Body of pancreas (tissue), 4 donors: ENCODE measurements at places on chromosomes 13 and 19.

DNA sequence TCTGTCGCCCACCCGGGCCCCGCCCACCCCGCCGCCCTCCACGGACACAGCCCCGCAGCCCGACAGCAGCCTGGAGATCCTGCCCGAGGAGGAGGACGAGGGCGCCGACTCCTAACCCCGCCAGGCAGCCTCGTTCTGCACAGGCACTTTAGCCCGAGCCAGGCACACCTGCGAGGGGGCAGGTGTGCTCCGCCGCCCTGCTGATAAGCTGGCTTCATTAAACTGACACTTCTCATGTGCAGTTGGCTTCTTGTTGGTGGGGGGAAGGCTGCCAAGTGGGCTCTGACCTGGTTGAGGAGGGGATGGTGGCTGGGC, 8.2 kb downstream of the IL4I1 start:
- DNase-seq: no peak

DNA sequence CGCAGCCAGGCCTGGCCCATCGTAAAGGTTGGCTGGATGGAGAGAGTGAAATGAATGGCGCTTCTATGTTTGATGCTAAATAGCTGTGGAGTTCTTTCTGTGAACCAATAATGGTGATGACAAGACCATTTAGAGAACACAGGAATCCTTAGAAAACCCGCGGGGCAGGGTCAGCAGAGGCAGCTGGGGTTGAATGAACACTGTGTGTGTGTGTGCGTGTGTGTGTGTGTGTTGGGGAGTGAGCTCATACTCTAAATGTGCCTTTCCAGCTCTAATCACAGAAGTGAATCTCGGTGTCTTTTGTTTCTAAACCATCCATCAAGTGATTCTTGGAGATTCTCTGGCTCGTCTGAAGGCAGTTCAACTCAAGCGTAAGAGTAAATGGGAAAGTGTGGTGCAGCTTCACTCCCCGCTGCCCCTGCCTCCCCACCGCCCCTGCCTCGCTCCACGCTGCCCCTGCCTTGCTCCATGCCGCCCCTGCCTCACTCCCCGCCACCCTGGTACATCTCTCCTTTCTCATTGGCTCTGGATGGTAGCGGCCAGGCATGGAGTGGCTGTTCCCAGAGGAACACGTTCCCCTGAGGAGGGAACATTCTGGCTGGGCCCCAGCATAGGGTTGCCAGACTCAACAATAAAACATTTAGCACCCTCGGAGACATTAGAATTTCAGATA, 21.2 kb downstream of the TMPRSS9 start:
- DNase-seq: no peak

GRCh38 chr13:80336776-80337287, 4.1 kb downstream of the SPRY2 start:
- no peak for DNase-seq

DNA sequence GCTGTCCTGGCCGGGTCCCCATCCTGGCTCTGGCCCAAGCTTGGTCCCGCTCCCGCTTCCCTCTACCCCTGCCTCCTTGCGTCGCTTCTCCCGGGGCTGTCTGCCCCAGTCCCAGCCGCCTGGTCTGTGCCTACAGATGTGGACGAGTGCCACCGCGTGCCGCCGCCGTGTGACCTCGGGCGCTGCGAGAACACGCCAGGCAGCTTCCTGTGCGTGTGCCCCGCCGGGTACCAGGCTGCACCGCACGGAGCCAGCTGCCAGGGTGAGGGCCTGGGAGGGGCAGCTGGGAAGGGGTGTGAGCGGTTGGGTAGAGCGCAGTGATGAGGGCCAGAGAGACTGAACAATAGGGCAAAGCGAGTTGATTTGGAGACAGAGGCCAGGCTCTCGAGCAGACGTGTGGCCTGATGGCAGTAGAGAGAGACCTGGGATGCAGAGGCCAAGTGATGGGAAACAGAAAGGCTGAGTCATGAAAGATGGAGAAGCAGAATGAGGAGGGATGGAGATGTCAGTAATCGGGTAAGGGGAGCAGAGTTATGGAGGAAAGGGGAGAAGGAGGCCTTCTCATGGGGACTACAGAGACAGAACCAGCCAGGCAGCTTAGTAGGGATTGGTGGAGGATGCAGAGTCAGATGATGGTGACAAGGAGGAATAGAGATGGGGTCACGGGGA, 9.4 kb downstream of the LTBP4 start:
- peak; percentile 78 for DNase-seq

DNA sequence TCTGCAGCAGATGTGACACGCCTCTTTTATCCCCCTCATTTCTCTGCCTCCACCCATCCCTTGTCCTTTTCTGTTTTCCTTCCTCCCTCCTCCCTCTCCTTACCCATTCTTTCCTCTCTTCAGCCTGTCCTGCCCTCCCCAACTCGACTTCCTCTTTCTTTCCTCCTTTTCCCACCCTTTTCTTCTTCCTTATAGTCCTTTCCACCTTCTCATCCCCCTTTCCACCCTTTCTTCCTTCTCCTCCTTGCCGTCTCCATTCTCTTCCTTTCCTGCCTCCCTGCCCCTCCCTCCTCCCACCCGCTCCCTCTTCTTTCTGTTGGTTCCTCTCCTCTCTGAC, 688 bp upstream of the ZNF71 start:
- no peak for DNase-seq

GRCh38 chr19:3823350-3823713, 37.2 kb upstream of the MATK start:
- no peak for DNase-seq

GRCh38 chr19:58196901-58197616, 14.2 kb downstream of the ZNF274 start:
- no peak for DNase-seq

DNA sequence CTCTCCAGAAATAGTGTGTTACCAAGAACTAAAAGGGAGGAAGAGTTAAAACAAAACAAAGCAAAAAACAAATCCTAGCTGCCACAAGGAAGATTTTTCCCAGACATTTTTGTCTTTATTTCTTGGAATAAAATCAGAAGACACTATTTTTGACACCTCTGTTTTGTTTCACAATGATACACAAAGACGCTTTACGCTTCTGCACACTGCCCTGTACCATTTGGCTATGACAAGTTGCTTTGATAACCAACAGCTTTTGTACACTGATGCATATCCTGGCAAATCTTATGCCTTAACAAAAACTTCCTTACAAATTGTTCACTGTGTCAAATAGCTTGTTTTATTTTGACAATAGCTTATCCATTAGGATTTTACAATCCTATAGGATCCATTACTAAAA, 103.5 kb upstream of the RAP2A start:
- no peak for DNase-seq

DNA sequence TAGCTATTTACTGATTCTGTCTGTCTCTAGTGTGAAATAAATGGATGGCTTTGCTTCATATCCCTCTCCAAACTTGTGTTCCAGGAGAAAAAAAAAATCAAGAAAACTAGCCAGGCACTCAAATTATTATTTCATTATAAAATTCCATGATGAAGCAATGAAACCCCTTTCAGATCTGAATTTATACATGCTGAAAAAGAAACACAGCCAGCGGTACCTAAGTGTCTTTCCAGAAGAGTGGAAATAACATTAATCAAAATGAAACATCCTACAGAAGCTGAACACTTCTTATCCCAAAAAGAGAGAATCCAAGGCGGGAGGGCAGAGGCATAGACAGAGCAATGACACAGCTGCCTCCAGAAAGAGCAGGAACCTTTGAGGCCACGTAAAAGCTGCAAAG, 15.9 kb downstream of the ENOX1 start:
- DNase-seq: no peak

GRCh38 chr19:6521718-6522646, 8.8 kb upstream of the TNFSF9 start:
- DNase-seq: no peak

- no peak for DNase-seq
Measured at GRCh38 chr19:8085598-8086408, 33.2 kb downstream of the CCL25 start.

DNA sequence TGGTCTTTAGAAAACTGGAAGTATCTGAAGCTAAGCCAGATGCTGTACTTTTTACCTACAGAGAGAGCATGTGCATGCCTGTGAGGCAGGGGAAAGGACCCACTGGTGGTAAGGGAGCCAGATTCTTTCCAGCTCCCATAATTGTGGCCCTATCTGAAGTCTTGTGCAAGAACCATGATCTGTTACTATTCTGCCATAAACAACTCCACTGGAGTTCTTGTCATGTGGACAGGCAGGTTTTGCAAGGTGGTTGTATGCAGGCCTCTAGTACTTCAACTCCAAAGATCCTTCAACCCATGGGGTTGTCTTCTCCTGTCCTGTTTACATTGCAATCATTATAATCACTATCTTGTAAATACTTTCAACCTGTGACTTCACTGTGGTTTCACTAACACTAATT, 14.1 kb downstream of the PROSER1 start:
- no peak for DNase-seq

GRCh38 chr19:17755977-17756670, 4.8 kb downstream of the FCHO1 start:
- DNase-seq: peak; percentile 40

GRCh38 chr19:10858204-10858828, 10.1 kb downstream of the C19orf38 start:
- DNase-seq: no peak

DNA sequence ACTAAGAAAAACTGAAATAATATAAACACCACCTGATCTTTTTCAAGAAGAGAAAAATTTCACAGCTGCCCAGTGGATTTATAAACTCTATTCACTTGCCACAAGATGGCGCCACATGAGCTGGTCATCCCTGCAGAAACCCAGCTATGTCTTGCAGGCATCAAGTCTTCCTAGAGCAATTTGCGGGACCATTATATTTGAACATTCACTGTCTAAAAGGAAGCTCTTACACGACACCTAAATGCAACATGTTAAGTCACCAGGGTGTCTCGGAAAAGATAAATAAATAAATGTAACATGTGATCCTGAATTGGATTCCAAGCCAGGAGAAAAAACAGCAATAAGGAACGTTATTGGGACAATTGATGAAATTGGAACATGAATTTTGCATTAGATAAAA, 20.3 kb upstream of the AKT2 start:
- peak; percentile 82 for DNase-seq

GRCh38 chr19:29528946-29529645, 3.3 kb downstream of the VSTM2B start:
- DNase-seq: no peak

DNA sequence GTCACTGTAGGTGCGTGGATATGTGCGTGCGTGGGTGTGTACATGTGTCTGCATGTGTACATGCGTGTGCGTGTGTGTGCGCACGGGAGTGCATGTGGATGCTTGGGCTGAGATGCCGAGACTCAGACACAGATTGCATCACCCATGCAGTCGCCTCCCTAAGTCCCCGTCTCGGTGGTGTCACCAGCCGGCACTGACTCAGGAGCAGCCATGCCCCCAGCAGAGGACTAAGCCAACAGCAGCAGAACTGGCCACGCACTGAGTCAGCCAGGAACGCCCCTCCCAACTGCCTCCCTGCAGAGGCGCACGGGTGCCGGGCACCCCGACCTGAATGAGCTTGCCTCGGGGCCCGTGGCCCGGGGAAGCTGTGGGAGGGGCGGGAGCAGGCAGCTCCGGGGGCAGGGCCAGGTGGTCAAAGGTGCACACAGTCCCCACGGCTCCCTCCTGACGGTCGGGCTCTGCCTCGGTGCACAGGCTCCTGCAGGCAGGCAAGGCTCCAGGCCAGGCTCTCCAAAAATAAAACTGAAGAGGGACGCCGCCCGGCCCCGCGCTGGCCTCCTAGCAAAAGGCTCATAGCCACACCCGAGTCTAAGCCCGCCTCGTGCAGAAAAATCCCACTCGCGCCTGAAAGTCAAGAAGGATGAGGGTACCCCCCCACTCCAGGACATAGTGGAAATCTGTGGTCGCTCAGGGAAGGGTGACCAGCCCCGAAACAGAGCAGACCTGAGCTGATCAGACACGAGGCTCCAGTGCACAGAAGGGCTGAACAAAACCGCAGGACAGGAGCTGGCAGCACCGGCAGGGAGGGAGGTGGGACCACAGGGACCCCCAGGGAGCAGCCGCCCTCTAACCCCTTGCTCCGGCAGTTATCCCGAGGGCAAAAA, 49.2 kb downstream of the GADD45B start:
- no peak for DNase-seq

DNA sequence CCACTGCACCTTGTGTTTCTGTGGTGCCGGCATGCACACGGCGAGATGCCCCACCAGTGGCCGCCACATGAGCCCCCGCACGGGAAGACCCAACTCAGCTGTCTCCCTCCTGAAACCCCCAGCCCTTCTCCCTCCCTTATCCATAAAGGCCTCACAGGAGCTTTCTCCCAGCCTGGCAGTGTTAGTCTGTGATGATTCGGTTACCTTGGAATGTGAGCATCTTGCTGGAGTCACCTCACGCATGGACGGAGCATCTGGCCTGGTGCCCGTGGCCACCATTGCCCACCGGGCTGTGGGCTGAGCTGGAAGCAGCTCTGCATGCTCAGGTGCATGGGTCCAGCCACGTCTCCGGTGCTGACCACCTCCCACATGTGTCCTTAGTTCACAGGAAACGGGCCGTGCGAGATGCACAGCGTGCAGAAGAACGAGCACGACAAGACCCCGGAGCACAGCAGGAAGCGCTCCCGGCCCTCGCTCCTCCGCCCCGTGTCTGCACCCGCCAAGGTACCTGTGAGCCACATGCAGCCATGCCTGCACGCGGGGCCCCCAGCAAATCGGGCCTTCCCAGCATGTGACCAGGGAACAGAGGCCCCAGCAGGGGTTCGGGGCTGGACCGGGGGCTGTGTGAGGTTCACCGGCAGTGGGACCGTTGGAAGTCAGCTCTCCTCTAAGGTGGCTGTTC, 22.0 kb downstream of the SIN3B start:
- DNase-seq: no peak

- DNase-seq: no peak
Measured at GRCh38 chr19:10115392-10116084, 4.0 kb downstream of the P2RY11 start.

DNA sequence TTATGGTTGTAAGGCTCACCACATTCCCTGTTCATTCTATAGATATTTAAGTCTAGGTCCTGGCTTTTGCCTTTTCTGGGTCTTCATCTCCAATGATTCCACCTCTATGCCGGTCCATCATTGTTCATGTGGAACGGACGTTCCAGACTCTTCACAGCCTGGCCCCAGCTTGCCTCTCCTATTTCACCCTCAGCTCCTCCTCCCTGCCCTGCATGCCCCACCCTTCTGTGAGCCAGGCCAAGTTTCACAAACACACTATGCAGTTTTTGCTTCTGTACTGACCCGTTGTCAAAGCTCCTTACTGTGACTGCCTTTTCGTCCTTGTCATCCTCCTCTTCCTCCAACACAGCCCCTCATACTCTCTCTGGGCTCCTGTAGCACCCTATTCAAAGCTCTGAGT, 31.3 kb downstream of the TEX26 start:
- peak; percentile 50 for DNase-seq

DNA sequence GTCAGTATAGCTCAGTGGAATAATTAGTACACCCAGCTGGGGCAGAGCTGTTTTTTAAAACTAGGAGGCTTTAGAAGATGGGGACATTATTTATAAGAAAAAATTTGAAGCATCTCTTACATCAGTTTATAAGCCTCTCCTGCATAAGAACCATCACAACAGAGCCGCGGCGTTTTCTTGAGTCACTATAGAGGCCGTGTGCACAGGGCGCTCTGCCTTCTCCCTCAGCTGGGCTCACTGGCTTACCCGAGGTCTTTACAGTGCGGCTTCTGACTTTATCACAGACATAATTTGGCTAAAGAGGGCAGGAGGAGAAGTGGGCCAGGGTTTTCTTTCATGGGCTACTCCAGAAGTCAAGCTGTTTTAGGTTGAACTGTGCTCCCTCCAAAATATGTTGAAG, 135.5 kb upstream of the RNF113B start:
- no peak for DNase-seq

- no peak for DNase-seq
Measured at GRCh38 chr19:16673231-16673630, 12.3 kb downstream of the TMEM38A start.

- no peak for DNase-seq
Measured at GRCh38 chr19:35037716-35038622, 3.6 kb upstream of the HPN start.

- DNase-seq: no peak
Measured at GRCh38 chr13:54489359-54489758, 1460.7 kb downstream of the OLFM4 start.
